ENCODE measurements at places on chromosomes 2 and 18.

GRCh38 chr2:99674090-99674489, 184.3 kb upstream of the REV1 start:
- DNase-seq: no peak

GRCh38 chr2:17043173-17043572, 377.5 kb upstream of the CYRIA start:
- no peak for DNase-seq

DNA sequence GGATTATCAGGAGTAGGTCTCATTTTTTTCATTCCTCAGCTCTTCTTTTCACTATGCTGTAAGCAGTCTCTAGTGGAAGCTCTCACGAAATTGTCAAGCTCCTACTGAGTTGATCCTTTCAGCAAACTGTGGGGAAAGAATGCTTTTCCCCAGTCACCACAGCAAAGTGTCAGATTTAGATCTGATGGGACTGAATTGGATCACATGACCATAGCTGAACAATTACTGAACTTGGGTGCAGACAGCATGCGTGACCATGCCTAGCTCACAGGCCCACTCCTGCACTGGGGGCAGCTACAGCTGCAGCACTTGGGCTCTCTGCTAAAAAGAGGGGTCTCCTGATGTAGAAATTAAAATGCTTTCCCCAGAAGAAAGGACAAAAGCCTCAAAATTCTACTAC, 3.1 kb downstream of the ARHGAP15 start:
- DNase-seq: no peak

GRCh38 chr18:32280188-32280783, 90.4 kb downstream of the MEP1B start:
- no peak for DNase-seq

GRCh38 chr18:39053571-39053970, 1488.0 kb upstream of the CELF4 start:
- peak; percentile 84 for DNase-seq
